ENCODE measurements at places on chromosomes 11 and 22. TPM values are rescaled to one million over a fixed set of nuclear protein-coding genes. Genes with fewer than 3 reads are reported as not detected.
A peak's percentile ranks its signal among the peaks of the same experiment; 100 is the strongest.

Gene OR2AT4
- total RNA-seq = 2.0 TPM

GRCh38 chr11:8477151-8477550, 116.9 kb downstream of the STK33 start:
- no peak for DNase-seq

Gene TMEM45B
- 0.53 TPM for total RNA-seq

Gene C11orf86
- not detected for total RNA-seq

Gene RHOD
- total RNA-seq = 10.3 TPM

- DNase-seq = no peak
These were observed 11.4 kb downstream of the ETS1 start for GRCh38 chr11:128575961-128576350.

- DNase-seq = no peak
These were observed 89.9 kb downstream of the CTTN start for GRCh38 chr11:70488171-70488703.

DNA sequence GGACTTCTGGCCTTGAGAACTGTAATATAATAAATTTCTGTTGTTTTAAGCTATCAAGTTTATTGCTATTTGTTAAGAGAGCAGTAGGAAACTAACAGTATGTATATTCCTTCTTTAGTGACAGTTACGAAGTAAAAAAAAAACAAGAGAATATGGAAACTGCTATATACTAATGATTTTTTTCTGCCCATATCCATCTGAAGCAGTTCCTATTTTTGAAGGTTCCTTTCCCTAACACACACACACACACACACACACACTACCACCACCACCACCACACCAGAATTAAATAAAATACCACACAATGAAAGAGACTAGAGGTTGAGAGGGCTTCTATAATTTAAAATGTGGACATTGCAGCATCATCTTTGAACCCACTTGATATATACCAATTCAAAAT, 44.4 kb upstream of the CARD18 start:
- DNase-seq = no peak

DNA sequence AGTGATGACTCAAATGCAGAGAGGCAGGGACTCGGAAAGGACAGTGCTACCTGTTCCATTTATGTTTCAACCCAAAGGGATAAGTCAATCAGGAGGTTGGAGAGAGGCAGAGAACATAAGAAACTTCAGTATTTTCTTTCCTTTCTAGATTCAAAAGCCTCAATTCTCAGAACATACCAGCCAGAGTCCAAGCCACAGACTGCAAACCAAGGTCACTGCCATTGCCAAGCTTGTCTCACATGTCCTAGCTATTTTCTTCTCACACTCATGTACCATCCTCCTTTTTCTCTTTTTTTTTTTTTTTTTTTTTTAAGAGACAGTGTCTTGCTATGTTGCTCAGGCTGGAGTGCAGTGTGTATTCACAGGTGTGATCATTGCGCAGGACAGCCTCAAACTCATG, 111.7 kb upstream of the AKIP1 start:
- DNase-seq = no peak

- DNase-seq = peak; percentile 51
These were observed 6.0 kb downstream of the CBX6 start for GRCh38 chr22:38866024-38866398.

Measured in sciatic nerve (tissue), 2 donors.